ENCODE measurements at places on chromosomes 5 and 9.
A peak's percentile ranks its signal among the peaks of the same experiment; 100 is the strongest.

- no peak for DNase-seq
Observed at GRCh38 chr9:88898039-88898720, 93.1 kb upstream of the S1PR3 start.

- DNase-seq: no peak
Observed at GRCh38 chr5:1644810-1645571, 121.2 kb upstream of the LPCAT1 start.

DNA sequence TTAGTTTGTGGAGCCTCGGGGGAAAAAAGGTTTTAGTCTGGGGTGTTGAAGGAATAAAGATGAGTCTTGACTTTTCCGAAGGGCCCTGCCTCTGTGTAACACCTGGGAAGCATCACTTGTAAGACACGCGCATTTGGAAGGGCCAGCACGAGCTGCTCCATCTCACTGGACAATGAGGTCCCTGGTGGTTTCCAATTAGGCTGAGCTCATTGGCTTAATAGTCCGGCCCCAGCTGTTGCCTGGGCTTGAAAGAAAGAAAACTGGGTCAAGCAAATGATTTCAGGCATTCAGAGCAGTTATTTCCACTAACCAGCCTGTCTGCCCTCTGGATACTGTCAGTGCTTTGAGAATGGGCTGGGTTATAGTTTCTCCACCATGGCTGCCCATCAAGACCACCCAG, 64.5 kb downstream of the NSUN2 start:
- no peak for DNase-seq

GRCh38 chr5:149015126-149015525, 47.7 kb downstream of the SH3TC2 start:
- no peak for DNase-seq

DNA sequence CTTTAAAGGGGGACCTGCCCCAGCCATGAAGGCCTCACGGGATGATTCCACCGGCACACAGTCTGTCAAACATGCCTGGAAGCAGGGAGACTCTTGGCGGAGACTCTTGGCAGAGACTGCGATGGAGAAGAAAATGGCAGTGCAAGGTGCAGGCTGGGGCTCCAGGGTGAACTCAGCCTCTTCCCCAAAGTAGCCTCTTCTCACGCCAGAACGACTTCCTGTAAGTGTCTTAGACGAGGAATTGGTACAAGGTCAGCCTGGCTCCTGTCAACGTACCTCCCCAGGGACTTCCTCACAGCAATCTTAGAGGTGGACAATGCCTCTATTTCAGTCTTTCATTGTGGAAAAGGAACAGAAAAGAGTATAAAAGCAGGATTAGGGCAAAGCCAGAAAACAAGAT, 109.3 kb downstream of the UGCG start:
- no peak for DNase-seq

- no peak for DNase-seq
Observed at GRCh38 chr9:101578378-101578777, 16.4 kb downstream of the PPP3R2 start.

DNA sequence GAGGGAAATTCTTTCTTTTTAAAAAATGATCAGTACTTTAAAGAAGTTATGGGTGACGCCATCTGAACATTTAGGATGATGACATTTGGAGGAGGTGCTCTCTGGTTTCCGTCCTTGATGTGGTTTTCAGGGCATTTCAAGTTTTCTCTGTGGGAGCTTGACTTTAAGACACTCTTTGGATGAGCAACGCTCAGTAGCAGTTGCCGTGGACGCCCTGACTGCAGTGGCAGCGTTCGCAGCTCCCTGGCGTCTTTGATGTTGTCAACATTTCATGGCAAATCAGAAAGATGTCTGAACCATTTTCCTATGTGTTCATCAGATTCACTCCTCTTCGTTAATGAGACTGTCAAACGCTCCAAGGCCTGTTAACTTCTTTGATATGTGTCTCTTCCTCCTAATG, 86.1 kb downstream of the ZNF354C start:
- no peak for DNase-seq

- no peak for DNase-seq
Observed at GRCh38 chr9:126624912-126625311, 11.2 kb downstream of the LMX1B start.

GRCh38 chr9:119398350-119398749, 29.1 kb upstream of the BRINP1 start:
- no peak for DNase-seq

GRCh38 chr5:161258438-161258837, 288.1 kb downstream of the GABRB2 start:
- DNase-seq: no peak

DNA sequence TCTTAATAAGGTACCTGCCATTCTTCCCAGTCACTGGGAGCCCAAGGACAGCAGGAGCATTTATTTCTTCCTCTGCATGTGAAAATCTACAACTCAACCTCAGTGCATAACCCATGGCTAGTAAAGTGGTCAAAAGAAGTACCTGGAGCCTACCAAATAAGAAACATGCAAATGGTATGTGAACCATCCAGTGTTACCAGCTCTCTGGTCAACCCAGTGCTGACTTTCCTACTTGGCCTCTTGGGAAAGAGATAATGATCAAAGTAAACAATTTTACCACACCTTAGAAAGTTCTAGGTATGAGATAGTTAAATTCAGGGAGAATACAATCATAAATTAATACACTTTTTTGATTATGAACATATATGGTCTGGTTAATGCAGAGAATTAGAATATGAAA, 325.6 kb downstream of the ENC1 start:
- no peak for DNase-seq

DNA sequence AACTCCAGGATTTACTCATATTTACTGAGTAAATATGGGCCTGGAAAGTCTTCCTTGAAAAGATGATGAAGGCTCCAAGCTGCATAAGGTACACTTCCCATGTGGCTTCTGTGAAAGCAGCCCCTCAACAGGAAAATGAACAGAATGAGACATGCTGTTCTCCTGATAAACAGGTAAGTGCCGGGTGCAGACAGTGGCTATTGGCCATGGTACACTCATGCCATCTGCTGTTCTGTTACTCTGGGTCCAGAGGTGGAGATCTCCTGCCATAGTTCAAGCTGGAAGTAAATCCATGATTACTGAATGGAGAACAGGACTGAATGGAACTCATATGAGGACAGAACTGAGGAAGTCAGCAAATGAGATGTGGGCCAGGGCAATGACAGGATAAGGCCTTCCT, 103.6 kb downstream of the SLIT3 start:
- no peak for DNase-seq

- peak; percentile 56 for DNase-seq
Observed at GRCh38 chr5:143403593-143404415, at the start of gene NR3C1. Gene NR3C1, minus strand, starts transcription at chr5:143403686. Its CDS starts 2,847 bp downstream, at chr5:143400839.

GRCh38 chr5:60649288-60649917, 50.6 kb downstream of the DEPDC1B start:
- no peak for DNase-seq

- DNase-seq: no peak
Observed at GRCh38 chr5:127513408-127513970, 4.0 kb upstream of the PRRC1 start.

DNA sequence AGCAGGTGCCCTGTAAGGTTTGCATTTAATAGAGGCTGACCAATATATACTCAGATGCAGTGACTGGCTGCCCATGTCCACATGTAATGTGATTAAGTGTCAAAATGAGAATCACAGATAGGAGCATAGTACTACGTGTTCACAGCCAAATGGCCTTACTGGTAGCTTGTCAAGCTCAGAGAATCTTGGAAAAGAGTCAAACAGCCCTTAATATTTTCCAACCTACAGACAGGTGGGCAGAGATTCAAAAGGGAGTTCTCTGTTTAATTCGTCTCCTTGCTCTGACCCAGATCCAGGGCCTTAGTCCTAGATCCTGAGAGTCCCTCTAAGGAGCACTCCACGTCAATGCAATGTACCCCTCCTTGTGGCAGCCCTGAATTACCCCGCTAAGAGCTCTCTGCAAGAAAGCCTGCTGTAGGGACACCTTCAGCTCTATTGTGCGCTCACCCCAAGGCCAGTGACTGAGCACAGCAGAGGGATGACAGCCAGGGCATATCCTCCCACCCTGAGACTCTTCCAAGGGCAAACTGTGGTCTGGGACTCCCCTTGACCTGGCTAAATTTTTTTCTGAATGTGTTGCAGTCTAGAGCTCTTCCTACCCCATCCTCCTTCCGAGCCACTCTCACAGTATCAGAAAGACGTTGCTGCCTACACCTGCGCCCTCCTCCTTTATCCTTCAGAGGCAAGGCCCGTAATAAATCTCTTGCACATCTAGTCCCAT, 159.2 kb downstream of the SNCAIP start:
- DNase-seq: no peak

DNA sequence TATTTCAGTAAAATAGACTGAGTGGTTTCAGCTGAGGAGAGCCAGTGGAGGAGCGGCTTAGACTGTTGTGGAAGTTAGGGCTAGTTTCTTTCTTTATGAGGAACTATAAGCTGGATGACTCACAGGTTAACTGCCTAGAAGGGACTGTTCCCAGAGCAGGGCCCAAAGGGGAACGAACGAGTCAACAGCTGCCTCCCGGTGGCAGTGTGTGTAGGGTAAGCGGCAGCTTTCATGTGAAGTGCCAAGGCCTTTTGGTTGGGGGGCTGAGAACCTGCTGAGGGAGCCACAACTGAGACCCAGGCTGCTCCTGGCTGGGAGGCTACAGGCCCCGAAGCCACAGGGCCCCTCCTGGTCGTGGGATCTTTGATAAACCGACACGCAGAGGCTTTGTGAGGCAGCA, 7.0 kb downstream of the SQSTM1 start:
- DNase-seq: no peak

DNA sequence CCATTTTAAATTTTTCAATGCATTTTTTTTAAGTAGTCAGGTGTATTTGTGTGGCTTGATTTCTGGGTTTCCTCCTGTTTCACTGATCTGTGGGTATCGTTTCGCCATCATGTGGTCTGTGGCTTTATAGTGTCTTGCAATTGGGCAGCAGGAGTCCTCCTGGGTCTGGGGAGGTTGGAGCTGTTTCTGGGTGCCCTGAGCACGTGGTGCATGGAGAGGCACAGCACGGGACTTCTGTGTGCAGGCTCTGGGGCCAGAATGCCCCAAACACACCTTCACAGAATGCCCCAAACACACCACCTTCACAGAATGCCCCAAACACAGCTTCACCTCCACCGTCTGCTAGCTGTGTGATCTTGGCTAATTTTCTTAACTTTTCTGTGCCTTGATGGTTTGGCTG, 82.6 kb upstream of the COL5A1 start:
- DNase-seq: no peak

DNA sequence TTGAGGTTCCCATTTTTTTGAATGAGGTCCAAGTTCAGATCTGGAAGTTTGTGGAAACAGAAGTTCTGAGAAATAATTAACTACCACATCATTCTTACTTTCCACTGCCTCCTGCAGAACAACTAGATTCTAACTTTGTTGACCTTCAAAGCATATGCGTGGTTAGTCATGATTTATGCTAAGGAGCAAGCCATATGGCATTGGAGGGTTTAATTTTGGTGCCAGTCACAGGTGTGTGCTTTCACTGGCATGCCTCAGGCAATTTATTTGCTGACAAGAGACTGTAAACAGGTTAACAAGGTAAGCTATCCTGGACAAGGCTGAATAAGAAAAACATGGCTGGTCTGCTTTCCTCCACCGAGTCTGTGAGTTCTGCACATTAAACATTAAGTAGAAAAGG, 31.5 kb downstream of the HMHB1 start:
- DNase-seq: no peak

GRCh38 chr5:138632900-138633489, 57.8 kb upstream of the HSPA9 start:
- no peak for DNase-seq

DNA sequence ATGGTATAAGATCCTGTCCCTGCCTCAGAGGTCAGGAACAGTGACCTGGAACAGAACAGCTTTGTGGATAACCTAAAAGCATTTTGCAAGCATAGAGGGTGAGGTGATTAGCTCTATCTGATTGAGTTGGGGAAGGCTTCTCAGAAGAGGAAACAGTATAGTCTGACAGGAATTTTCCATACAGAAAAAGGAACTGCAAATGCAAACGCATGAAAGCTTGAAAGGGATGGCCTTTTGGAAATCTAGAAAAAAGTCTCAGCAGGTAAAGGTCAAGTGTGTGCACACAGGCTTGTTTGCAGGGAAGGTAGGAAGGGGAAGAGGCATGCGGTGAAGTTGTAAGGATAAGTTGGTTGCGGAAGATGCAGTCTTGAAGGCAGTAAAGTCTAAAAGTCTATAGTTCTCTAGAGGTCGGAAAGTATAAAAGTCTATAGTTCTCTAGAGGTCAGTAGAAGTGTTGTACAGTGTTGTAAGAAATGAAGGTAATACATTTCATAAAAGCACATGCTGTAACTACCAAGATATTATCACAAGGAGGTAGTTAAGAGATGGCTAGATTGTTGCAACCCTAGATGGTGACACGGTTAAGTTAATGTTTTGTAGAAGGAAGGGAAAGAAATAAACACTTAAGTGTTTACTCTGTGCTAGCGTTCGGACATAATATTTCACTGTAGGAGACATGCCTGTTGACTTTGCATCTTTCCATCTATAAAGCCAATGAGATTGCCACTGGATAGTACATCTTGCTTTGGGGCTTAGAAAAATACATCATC, 16.7 kb upstream of the HSPB3 start:
- DNase-seq: no peak
